ENCODE measurements at places on chromosomes 5 and 9. TPM values are rescaled to one million over a fixed set of nuclear protein-coding genes. Genes with fewer than 3 reads are reported as not detected.

GRCh38 chr5:87383216-87383615 is 29.5 kb downstream of the CCNH start:
- no peak for ATAC-seq

GRCh38 chr5:170711300-170711699 is 72.2 kb upstream of the GABRP start:
- ATAC-seq = no peak

GRCh38 chr5:115524199-115524847 is 20.3 kb downstream of the FEM1C start:
- peak; percentile 52 for ATAC-seq

- no peak for ATAC-seq
Observed at GRCh38 chr9:133897675-133898074, 94.4 kb downstream of the VAV2 start.

LTC4S gene
- total RNA-seq = 5.1 TPM

GPR151 gene
- total RNA-seq = not detected

GRCh38 chr5:144581044-144581443 is 410.4 kb downstream of the KCTD16 start:
- no peak for ATAC-seq

GRCh38 chr5:73422164-73422563 is 26.4 kb downstream of the FOXD1 start:
- ATAC-seq = no peak

DNA sequence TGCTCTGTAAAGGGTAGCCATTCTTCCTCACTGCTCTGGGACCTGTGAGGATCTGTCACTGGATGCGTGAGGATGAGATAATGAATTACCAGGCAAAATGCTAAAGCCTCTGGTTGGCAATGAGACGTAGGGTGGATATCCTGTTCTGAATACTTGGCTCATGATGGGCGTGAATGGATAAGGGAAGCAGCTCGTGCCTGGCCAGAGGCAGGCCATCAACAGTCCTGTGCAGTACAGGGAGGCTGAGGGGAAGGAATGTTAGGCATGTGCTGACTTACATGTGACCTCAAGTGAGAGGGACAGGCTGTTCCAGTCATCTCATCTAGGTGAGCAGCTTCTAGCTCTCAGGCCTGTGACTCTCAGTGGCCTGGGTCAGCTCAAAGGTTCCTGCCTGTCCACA is 172.8 kb downstream of the CARTPT start:
- peak; percentile 42 for ATAC-seq

GRCh38 chr5:179697108-179697507 is 1.7 kb upstream of the CANX start:
- ATAC-seq = no peak

TMC1 gene
- 3.3 TPM for total RNA-seq

- peak; percentile 70 for ATAC-seq
Observed at GRCh38 chr5:168646335-168646734, 67.2 kb upstream of the PANK3 start.

DNA sequence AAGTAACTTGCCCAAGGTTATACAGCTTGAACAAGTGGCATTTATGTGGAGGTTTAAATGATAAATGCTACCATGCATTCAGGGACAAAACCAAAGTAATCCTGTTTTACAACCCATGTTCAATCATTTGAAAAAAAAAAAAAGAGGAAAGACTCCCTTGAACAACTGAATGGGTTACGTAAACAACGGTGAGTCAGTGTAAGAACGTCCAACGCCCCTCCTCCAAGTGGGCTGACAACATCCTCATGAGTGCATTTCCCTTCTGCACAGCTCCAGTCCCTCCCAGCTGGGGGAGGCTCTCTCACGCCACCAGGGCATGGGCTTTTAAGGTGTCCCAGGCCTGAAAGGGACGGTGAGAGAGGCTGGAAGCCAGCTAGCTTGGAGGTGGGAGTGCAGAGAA is 90.0 kb downstream of the PRRT1B start:
- ATAC-seq = peak; percentile 92

GRCh38 chr5:157689942-157690689 is 18.8 kb downstream of the C5orf52 start:
- ATAC-seq = peak; percentile 32

DNA sequence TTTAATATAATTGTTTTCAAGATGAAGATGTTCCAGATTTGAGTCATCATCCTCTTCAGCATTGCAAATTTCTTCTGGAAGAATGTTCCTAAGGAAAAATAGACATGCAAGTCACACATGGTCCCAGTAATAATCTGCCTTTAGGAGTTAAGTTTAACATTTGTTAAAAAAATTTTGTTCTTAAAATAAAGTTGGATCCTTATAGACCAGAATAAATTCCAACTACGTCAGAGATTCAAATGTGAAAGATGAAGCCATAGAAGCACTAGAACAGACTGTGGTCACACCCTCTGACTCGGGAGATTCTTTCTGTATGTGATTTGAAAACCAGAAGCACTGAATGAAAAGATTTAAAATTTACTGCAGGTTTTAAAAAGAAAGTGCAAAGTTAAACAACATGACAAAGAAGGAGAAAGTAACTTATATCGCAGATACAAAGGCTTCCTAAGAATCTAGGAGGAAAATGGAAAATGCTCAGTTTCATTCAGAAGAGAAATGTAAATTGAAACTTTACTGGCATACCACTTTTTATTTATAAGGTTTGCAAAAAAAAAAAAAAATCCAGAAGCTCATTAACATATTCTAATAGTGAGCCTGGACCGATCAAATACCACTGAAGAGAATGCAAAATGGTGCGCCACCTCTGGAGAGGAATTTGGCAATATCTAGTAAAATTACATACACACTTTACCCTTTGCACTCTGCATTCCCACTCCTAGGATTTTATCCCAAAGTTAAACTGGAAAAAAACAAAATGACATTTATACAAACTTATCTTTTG is 14.3 kb upstream of the ASPN start:
- no peak for ATAC-seq

TSLP gene
- total RNA-seq = 3.8 TPM

DNA sequence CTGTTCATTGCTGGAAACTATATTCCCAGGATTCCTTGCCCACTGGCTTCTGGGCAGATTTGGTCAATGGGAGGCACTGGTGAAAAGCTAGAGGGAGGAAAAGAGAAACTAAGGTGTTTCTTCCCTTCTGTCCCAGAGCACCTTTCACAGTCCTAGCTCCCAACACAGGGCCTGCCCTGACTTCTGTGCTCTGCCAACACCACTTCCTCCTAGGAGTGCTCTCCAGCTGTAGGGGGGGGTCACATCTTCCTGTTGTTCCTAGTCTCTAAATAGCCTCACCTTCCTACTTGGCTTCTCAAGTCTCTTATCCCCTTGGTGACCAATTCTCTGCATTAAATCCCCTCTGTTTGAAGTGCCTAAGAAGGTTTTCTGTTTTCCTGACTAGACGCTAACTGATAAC is 115.4 kb downstream of the ADRB2 start:
- peak; percentile 35 for ATAC-seq

DNA sequence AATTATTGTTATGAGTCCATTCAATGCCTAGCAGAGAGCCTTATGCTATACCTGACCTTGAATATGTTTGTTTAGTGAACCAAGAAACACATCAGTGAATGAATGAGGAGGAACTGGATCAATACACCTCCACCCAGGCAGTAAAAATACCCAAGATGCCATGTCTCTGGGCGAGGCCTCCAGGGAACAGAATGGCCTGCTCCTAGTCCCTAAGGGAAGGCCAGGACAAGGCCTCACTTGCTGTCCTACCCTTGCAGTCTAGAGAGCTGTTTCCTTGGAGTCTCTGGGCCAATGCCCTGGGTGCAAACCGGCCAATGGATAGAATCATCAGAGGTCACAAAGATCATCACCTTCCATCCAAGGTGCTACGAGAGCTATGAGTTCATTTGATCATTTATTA is 26.1 kb downstream of the TNIP1 start:
- ATAC-seq = no peak

GRCh38 chr5:150035139-150035895 is 34.8 kb downstream of the HMGXB3 start:
- ATAC-seq = no peak

GARIN3 gene
- total RNA-seq = not detected

ACOT12 gene
- total RNA-seq = not detected

- ATAC-seq = no peak
Observed at GRCh38 chr5:79844571-79844970, 146.5 kb downstream of the MTX3 start.

- peak; percentile 48 for ATAC-seq
Observed at GRCh38 chr5:69083412-69083811, 10.4 kb upstream of the SLC30A5 start.

DMRTA1 gene
- total RNA-seq = 1.8 TPM

SYNPO gene
- total RNA-seq = 7.8 TPM

GRCh38 chr5:58274191-58274590 is 185.7 kb downstream of the PLK2 start:
- ATAC-seq = no peak

DNA sequence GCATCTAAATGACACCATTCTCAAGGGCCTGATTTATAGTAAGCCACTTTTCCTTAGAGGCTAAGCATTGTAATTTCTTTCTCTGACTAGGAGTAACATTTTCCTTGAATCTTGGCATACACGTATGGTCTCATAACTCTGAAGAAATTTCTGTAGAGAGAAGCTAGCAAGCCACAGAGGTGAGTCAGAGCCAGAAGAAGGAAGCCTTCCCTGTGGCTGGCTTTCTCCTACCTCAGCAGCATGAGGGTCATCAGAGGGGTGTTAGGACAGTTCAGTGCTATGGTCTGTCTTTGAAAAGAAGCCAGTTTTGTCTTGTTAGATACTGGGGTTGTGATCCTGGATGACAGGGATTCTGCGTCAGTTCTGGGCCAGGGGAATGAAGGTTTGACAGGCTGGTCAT is 3.2 kb downstream of the SNX30 start:
- ATAC-seq = peak; percentile 37

GRCh38 chr5:172109749-172110148 is 78.3 kb downstream of the STK10 start:
- no peak for ATAC-seq

GRCh38 chr9:123584202-123585176 is 228.5 kb downstream of the CRB2 start:
- peak; percentile 26 for ATAC-seq

GRCh38 chr5:74067748-74068541 is 441.9 kb downstream of the ARHGEF28 start:
- no peak for ATAC-seq

DNA sequence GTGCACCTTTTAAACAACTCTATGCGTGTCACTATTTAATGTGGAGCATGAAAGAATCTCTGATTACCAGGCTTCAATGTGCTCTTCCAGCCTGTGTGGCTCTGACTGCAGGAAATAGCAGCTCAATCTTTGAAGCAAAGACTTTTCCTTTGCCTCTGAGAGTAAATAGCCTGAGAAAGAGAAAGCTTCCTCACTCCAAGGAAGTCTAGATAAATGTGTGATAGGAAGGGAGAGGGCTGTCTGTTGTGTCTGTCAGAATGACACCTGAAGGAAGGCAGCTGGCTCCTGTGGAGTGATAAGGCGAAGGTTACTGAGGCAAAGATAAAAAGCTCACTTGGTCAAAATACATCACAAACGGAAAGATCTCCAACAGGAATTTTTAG is 205.3 kb upstream of the HAPLN1 start:
- ATAC-seq = no peak

DNA sequence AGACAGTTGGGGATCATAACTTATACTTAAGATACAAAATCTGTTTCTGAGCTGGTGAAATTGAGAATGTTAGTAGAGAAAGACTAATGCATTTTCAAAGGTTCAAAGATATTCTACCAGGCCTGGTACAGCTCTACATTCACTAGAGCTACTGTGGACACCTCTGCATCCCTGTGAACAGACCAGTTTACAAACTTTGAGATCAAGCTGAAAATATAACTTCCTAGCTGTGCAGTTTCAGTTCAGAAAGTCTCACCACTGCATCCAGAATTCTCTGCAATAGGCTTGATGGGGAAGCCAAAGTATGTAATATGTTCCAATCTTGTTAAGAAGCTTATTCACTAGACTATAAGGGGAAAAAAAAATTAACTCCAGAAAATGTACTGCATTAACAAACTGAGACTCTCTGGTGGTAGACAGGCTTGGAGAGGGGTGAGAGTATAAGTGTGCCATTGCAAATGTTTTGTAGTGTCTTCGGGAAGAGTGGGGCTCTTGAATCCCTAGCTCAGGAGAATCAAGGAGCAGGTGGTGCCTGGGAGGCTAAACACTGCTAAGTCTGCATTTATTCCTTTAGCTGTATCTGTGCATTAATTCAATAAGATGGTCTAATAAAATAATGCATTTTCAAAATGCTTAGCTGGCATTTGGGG is 671.9 kb downstream of the NR2F1-AS1 start:
- no peak for ATAC-seq

GRCh38 chr9:6383551-6384225 is 29.3 kb upstream of the UHRF2 start:
- ATAC-seq = no peak

GRCh38 chr5:115452536-115453235 is 91.9 kb downstream of the FEM1C start:
- no peak for ATAC-seq

HTR4 gene
- 0.08 TPM for total RNA-seq

EXD3 gene
- total RNA-seq = 8.1 TPM

GCNT4 gene
- total RNA-seq = 1.4 TPM

DNA sequence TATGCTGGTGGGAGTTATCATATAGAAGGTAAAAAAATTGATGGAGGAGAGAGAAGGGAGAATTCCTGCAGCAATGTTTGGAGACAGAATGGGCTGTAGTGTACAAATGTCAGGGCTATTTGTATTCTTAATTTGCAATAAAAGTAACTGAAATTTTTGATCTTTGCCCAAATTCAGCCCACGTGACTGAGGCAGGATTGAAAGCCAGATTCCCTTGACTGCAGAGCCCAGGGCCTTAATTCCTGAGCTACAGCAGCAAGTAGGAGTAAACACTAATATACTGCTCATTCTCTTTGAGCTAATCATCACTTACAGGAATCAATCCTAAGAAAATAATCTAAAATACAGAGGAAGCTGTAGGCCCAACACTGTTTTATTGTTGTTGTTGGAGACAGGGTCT is 5.2 kb upstream of the ANXA6 start:
- no peak for ATAC-seq

CTSV gene
- 5.7 TPM for total RNA-seq

- peak; percentile 41 for ATAC-seq
Observed at GRCh38 chr9:124779368-124780059, 2.6 kb downstream of the OLFML2A start.

GRCh38 chr9:70420441-70421271 is 6.2 kb upstream of the KLF9 start:
- peak; percentile 37 for ATAC-seq

DNA sequence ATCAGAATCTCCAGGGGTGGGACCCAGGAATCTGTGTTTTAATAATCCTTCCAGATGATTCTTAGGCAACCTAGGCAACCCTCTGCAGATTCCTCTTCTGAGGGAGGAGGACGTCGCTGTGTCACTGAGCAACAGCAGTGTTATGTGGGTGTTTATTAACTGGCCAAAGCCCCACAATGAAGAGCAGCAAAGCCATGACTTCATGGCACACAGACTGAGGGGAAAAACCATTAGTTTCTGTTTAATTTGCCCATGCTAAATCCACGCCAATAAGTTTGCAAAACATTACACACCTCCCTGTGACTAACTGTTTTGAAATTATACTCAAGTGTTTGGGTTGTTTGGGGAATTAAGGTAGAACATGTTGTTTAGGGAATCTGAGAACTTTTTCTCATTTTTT is 83.7 kb upstream of the TMED7 start:
- ATAC-seq = no peak
